PC-3 (cell line): ENCODE measurements at places on chromosomes 4 and X. TPM values are rescaled to one million over a fixed set of nuclear protein-coding genes. Genes with fewer than 3 reads are reported as not detected.

GRCh38 chr4:46124773-46125413, 1.0 kb upstream of the GABRG1 start:
- DNase-seq = no peak
- 0 out of 2 replicates have a peak, but pooled peaks cover 11% of the 10 kb centered on the region for H3K27me3 ChIP-seq
- H3K4me1 ChIP-seq = no peaks in the 10 kb centered on the region
- no peaks in the 10 kb centered on the region for H3K36me3 ChIP-seq

DNA sequence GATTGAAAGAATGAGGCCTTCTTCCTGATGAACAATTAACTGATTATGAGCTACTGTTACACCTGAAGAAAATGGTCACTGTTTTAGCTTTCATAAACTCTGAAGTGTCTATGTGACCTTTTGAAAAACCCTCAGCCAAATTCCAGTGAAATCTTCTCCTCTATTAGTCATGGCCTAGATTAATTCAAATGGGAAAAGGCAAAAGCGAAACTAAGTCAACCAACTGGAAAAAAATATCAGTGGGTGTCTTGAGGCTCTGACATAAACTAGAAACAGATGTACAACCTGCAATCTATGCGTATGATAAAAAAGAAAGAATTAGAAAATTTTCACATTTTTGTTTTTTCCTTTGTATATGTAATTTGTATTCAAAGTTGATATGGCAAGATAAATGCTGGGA, 169.4 kb upstream of the BANK1 start:
- H3K27me3 ChIP-seq = no peaks in the 10 kb centered on the region
- DNase-seq = no peak
- H3K4me3 ChIP-seq = no peak overlapping the region
- H3K4me1 ChIP-seq = no peaks in the 10 kb centered on the region

- H3K4me1 ChIP-seq = no peaks in the 10 kb centered on the region
- H3K36me3 ChIP-seq = no peaks in the 10 kb centered on the region
- H3K27me3 ChIP-seq = no peaks in the 10 kb centered on the region
- no peak overlapping the region for H3K4me3 ChIP-seq
- H3K27ac ChIP-seq = no peak overlapping the region
- DNase-seq = no peak
Observed at GRCh38 chr4:179709961-179710624, 2267.9 kb upstream of the AGA start.

DNA sequence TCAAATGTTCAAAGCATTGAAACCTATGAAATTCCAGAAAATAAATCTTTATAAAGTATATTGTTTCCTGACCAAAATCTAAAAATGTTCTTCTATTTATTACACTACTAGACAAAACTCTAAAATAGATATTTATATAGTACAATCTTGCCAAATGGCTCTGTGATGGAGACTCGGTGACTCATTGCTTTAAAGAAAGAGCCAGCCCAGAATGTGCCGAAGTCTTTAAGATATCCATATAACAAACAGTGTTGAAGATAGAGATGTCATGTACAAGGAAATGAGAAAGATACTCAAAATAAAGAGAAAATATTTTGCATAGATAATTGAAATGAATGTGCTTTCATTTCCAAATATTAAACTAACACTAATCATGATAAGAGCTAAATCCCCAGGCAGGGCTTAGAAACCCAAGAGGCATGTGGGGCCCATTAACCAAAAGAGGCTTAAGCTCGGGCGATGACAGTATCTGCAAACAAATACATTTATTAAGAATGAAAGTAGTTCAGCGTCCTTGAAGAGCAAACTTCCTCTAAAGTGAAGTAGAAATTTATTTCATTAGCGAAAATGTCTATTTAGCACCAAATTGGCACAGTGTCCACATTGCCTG, 102.1 kb upstream of the FAM9B start:
- H3K27ac ChIP-seq = no peak overlapping the region
- H3K27me3 ChIP-seq = no peaks in the 10 kb centered on the region
- no peaks in the 10 kb centered on the region for H3K36me3 ChIP-seq
- no peak for DNase-seq
- H3K4me3 ChIP-seq = no peak overlapping the region
- H3K4me1 ChIP-seq = no peaks in the 10 kb centered on the region; the same call in 1 of the 2 replicates

DNA sequence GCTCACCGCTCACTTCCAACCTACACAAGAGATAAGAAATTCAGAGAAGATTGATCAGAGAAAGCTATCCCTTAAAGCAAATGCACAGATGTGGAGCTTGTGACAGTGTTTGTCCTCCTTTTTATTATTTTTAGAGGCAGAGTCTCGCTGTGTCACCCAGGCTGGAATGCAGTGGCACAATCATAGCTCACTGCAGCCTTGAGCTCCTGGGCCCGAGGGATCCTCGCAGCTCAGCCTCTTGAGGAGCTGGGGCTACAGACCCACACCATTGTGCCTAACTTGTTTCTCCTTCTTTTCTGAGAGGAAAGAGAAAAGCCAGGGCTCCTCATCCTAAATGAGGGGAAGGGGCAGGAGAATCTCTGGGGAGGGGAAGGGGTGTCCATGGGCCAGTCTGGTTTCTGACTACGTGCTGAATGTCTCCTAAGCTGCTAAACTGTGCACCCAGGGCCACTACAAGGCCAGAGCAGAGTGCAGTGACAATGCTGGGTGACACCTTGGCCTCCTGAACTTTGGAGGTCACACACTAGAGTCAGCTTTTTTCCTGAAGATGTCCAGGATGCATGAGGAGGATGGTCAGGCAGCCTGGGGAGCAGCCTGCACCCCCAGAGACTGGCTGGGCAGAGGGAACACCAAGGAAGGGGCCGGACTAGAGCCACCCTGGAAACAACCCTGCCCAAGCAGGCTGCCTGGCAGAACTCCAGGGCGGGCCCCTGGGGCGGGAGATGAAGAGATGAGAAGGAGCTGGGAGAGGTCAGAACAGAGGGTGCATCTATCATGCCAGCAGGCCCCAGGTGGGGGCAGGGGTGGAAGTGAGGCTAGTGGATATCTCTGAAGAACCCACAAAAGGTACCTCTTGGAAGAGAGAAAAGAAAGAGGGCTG, 55.5 kb upstream of the PROM1 start:
- H3K4me1 ChIP-seq = peaks cover 18% of the 10 kb centered on the region
- no peaks in the 10 kb centered on the region for H3K36me3 ChIP-seq
- H3K27ac ChIP-seq = no peak overlapping the region
- H3K4me3 ChIP-seq = no peak overlapping the region

GRCh38 chr4:101458914-101459313, 111.6 kb upstream of the PPP3CA start:
- no peaks in the 10 kb centered on the region for H3K4me1 ChIP-seq
- no peaks in the 10 kb centered on the region for H3K27me3 ChIP-seq
- no peak overlapping the region for H3K4me3 ChIP-seq
- no peak for DNase-seq
- H3K27ac ChIP-seq = no peak overlapping the region

GRCh38 chr4:184310881-184311709, 93.4 kb upstream of the ENPP6 start:
- no peaks in the 10 kb centered on the region for H3K36me3 ChIP-seq
- no peaks in the 10 kb centered on the region for H3K27me3 ChIP-seq
- H3K27ac ChIP-seq = no peak overlapping the region
- peaks cover 6% of the 10 kb centered on the region; the same call in 1 of the 2 replicates for H3K4me1 ChIP-seq

DNA sequence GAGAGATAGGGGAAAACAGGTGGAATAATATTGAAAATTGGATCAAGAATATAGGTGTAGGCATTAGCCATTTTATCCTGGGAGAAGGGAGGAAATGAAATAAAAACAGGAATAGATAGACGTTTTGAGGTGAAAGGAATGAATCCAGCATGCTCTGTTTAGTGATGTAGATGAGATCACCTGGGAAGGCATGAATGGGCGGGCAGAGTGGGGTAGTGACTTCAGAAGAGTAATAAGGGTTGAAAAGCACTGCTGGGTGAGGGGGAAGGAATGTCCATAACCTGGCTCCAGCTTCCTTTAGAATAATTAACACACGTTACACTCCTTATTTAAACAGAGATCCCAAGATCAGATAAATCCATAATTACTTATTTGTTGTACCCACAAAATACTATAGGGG, 191.1 kb upstream of the ANXA3 start:
- no peaks in the 10 kb centered on the region for H3K27me3 ChIP-seq
- H3K27ac ChIP-seq = no peak overlapping the region
- no peak for DNase-seq
- no peak overlapping the region for H3K4me3 ChIP-seq

DNA sequence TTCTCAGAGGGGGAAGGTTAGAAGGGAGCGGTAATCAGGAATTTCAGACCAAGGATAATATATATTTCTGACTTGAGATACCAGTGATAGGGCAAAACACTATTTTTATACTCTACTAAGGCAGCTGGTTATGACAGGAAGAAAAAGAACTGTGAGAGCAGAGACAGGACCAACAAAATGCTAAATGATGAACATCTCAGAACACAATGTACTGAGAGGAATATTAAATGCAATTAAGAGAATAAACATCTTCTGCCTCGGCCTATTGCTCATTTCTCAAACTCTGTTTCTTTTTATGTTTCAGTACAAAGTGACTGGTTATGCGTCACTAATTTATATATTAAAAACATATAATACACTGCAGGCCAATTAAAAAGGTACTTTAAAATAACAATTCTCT, 122.0 kb upstream of the RLIM start:
- no peaks in the 10 kb centered on the region for H3K4me1 ChIP-seq
- no peaks in the 10 kb centered on the region for H3K36me3 ChIP-seq
- H3K27ac ChIP-seq = no peak overlapping the region
- H3K4me3 ChIP-seq = no peak overlapping the region

- H3K4me1 ChIP-seq = no peaks in the 10 kb centered on the region; the same call in 1 of the 2 replicates
- H3K4me3 ChIP-seq = peak overlapping the region; percentile 48; the same call in 1 of the 2 replicates
- no peak overlapping the region for H3K27ac ChIP-seq
- H3K36me3 ChIP-seq = no peaks in the 10 kb centered on the region
- peaks cover 18% of the 10 kb centered on the region; the same call in 1 of the 2 replicates for H3K27me3 ChIP-seq
Observed at GRCh38 chr4:104494185-104494584, 509 bp downstream of the CXXC4 start.

- H3K27ac ChIP-seq = no peak overlapping the region
- H3K4me3 ChIP-seq = peak overlapping the region; percentile 59
- H3K4me1 ChIP-seq = no peaks in the 10 kb centered on the region
- peak; percentile 51 for DNase-seq
Observed at GRCh38 chrX:155767051-155767875, 113.9 kb upstream of the VAMP7 start.

DNA sequence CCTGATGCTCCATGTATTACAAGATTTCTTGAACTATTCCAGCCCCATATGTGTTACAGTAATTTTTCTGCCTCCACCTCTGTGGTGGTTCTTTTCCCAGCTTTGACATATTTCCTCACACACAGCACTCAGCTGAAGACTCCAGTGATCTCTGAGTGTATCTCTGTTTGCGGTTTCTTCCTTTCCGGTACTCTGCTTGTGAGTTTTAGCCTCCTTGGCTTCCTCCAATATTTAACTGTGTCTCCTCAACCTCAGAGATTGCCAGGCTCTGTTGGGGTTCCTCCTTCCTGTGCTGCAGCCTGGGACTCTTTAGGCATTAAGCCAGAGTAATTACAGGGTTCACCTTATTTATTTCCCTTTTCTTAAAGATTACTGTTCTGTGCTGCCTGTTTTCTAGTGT, 73.2 kb downstream of the NFKB1 start:
- H3K27ac ChIP-seq = peak overlapping the region; percentile 70
- H3K36me3 ChIP-seq = peaks cover 25% of the 10 kb centered on the region
- no peaks in the 10 kb centered on the region for H3K27me3 ChIP-seq

- no peaks in the 10 kb centered on the region for H3K27me3 ChIP-seq
- H3K36me3 ChIP-seq = no peaks in the 10 kb centered on the region
- H3K4me1 ChIP-seq = no peaks in the 10 kb centered on the region
- no peak overlapping the region for H3K4me3 ChIP-seq
- no peak for DNase-seq
- no peak overlapping the region for H3K27ac ChIP-seq
Observed at GRCh38 chrX:146907391-146908240, 93.1 kb upstream of the CXorf51A start.

GRCh38 chrX:38959736-38960135, 158.5 kb downstream of the MID1IP1 start:
- H3K27me3 ChIP-seq = no peaks in the 10 kb centered on the region
- H3K36me3 ChIP-seq = no peaks in the 10 kb centered on the region
- H3K4me1 ChIP-seq = no peaks in the 10 kb centered on the region
- no peak for DNase-seq

DNA sequence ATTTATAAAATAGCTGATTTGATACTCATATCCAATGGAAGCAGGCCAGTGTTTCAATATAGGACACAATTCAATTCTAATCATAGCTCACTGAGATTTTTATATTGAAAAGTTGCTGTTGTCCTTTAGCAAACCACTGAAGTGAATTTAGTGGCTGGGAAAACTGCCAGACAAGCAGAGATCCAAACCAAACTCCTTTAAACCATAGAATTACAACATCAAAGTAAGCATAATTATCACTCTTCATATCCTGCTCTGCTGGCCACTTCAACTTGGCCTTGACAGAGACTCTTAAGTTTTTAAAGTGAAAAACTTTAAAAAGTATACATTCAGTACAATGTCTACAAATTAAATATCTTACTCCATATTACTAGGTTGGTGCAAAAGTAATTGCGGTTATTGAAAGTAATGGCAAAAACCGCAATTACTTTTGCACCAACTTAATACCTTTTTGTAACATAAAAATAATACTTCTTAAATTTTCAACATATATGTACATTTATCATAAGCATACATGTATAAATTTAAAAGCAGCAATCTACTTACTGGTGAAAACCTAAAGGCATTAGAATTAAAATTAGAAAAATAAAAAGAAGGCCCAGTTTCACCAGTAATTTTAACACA, 433.0 kb downstream of the PCDH10 start:
- H3K27ac ChIP-seq = no peak overlapping the region
- H3K4me1 ChIP-seq = no peaks in the 10 kb centered on the region
- no peaks in the 10 kb centered on the region for H3K27me3 ChIP-seq
- no peak overlapping the region for H3K4me3 ChIP-seq
- no peak for DNase-seq
- no peaks in the 10 kb centered on the region for H3K36me3 ChIP-seq

DNA sequence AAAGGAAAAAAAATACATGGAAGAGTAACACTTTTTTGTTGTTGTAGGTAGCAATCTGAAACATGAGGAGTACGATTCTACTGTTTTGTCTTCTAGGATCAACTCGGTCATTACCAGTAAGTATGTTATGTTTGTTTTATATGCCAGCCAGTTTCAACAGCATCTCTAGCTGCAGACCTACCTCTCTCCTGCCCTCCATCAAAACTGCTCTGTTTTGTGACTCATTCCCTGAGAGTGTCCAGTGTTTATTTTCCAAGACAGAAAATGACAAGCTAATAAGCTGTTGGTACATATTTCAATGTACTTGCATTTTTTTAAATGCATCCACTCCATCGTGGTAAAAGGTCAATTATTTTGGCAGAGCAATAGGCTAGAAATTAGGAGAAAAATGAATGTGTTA, 347 bp downstream of the AMTN start:
- peak; percentile 56 for DNase-seq
- H3K4me3 ChIP-seq = no peak overlapping the region
- no peaks in the 10 kb centered on the region for H3K36me3 ChIP-seq
- peaks cover under 1% of the 10 kb centered on the region; the same call in 1 of the 2 replicates for H3K27me3 ChIP-seq
- H3K4me1 ChIP-seq = peaks cover 23% of the 10 kb centered on the region

KLHL34 gene
- total RNA-seq = not detected in 2 replicates

ZNF157 gene
- total RNA-seq = 0.07 and 0.12 TPM in 2 replicates

WNK3 gene
- 0.06 and 0.33 TPM in 2 replicates for total RNA-seq

OTUD6A gene
- not detected in 2 replicates for total RNA-seq

TET2 gene
- total RNA-seq = 5.6 and 5.8 TPM in 2 replicates

CTAG1B gene
- not detected in 2 replicates for total RNA-seq

NSUN7 gene
- total RNA-seq = 4.2 and 6.7 TPM in 2 replicates

PPARGC1A gene
- total RNA-seq = not detected in 2 replicates

MTMR8 gene
- total RNA-seq = 0.46 and 0.87 TPM in 2 replicates

DUX4 gene
- total RNA-seq = not detected in 2 replicates
